A549 (cell line): ENCODE measurements at places on chromosomes 5 and 9. TPM values are rescaled to one million over a fixed set of nuclear protein-coding genes. Genes with fewer than 3 reads are reported as not detected.

- DNase-seq = no peak
These were observed 214.5 kb downstream of the SEC61B start for GRCh38 chr9:99436616-99437015.

- peak; percentile 44 for DNase-seq
These were observed 4.2 kb upstream of the CA9 start for GRCh38 chr9:35669331-35670145.

GRCh38 chr9:93081931-93082330 is 14.1 kb upstream of the CARD19 start:
- no peak for DNase-seq

GRCh38 chr5:33834334-33834733 is 57.5 kb downstream of the ADAMTS12 start:
- DNase-seq = no peak

DNA sequence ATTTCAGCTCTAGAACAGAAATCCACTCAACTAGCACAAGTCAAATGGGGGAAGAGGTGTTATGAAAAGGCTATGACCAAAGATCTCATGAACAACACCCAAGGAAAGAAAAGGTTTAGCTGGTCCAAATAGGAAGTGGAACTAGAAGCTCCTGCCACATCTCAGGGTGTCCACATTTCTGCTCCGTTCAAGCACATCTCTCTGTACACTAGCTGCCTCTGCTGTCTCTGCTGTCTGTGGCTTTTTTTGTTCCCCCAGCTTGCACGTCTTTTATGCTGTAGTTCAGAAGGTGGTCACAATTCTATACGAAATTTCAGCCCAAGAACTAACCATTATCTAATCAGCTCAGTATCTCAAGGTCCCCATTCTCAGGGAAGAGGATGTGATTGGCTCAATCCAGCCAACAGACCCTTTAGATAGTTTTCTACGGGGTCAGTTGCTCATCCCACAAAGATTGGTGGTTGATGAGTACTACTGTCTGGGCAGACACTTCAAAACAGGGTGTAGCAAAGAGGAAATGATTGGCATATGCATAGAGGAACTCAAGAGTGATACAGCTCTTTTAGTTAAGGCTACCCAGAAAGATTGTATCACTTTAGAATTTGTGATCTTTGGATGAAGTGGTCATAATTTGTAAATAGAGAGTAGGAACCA is 44.0 kb downstream of the FANCC start:
- DNase-seq = no peak

- peak; percentile 25 for DNase-seq
These were observed 47.6 kb downstream of the ACO1 start for GRCh38 chr9:32431940-32432555.

DNA sequence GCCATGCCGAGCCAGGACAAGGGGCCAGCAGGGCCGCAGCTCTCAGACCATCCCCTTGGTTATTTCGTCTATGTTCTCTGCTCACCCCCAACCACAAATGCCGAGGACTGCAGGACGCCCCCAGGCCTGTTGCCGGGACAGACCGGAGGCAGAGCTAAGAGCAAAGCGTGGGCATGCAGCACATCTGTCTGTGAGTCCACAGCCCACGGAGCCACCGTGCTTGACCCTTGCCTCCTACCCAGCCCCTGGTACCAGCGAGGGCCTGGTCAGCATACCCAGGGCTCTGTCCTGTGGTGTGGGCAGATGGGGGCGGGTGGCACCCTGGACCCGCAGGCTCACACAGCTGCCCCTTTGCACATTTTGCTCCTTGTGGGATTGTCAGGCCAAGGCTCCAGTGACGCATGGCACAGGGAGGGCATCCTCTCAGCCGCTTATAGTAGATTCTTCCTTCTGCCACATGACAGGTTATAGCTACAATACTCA is 4.7 kb downstream of the BRD3 start:
- no peak for DNase-seq

DNA sequence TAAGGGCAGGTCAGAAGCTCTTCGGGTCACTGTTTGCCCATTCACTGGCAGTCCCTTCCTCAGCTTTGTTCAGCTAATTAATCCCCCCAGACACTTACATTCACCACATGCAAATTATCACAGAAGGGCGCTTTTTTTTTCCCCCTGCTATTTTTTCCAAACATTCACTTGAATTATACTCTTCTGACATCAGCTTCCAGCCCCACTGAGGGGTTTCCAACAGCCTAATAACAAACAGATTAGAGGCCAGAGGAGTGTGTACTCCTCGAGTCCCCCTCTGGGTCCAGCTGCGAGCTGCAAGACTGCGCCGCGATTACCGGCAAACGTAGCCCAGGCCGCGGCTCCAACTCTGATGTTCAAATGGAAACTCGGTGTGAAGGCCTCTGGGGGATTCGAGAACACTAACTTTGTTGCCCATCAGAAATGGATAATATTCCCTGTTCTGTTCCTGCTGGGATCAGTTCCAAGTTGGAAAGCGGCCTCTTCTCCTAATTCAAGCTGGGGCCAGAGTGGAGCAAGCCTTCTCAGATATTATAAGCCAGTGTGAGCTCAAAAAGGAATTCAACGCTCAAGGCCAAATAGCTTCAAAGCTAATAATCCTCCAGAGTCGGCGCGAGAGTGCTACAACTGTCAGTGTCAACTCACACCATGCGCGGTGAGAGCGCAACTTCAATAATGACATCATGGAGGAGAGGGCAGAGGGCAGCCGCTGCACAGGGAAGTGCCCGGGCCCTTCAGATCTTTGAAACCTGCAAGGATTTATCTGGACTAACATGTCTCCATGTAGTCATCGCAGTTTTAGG is 560.8 kb downstream of the BNC2 start:
- no peak for DNase-seq

- no peak for DNase-seq
These were observed 286.3 kb upstream of the EFNA5 start for GRCh38 chr5:107957051-107957450.

Gene DOCK2
- 4.0 to 5.2 TPM (median 4.6 TPM) in 3 replicates for polyA plus RNA-seq

Gene REEP2
- 5.0 to 6.1 TPM (median 5.1 TPM) in 3 replicates for polyA plus RNA-seq
